Activated CD4-positive, CD25-positive, alpha-beta regulatory T cell treated with anti-CD3 and anti-CD28 coated beads, Interleukin-2, amount 50 U/mL, for 72 hours (primary cell): ENCODE measurements at places on chromosomes 4 and X.
A peak's percentile ranks its signal among the peaks of the same experiment; 100 is the strongest.

- no peak for DNase-seq
Measured at GRCh38 chrX:21656587-21657317, 1.4 kb downstream of the KLHL34 start.

DNA sequence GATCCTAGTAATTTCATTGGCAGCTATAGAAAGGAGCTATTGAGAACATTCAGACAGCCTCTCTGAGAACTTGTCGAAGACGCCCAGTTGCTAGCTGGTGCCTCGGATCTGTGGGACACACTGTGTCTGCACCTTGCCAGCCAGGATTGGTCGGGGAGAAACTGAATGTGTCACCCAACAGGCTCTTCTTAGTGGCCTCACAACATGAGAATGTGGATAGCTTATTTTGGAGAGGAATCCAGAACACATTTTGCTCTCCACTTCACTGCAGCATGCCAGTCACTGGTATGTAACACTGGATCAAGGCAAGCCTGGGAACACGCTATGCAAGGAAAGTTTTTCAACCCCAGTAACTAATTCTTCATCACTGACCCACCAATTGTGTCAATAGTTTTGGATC, 89.5 kb upstream of the TRPC3 start:
- DNase-seq, result no peak

DNA sequence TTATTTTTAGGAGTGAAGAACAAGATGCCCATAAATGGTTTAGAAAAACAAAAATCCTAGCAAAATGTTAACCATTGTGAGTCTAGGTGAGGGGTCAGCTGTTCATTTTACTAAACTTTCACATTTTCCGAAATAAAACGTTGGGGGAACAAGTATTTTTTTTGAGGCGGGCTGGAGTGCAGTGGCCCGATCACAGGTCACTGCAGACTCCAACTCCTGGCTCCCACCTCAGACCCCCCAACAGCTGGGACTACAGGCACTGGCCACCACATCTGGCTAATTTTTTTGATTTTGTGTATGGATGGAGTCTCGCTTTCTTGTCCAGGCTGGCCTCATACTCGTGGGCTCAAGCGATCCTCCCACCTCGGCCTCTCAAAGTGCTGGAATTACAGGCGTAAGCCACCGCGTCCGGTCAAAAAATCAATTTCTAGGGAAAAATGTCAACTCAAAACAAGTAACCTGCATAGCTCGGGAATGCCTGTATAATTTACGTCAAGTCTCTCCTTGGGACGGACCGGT, 742 bp upstream of the TAF1 start:
- DNase-seq, result no peak

DNA sequence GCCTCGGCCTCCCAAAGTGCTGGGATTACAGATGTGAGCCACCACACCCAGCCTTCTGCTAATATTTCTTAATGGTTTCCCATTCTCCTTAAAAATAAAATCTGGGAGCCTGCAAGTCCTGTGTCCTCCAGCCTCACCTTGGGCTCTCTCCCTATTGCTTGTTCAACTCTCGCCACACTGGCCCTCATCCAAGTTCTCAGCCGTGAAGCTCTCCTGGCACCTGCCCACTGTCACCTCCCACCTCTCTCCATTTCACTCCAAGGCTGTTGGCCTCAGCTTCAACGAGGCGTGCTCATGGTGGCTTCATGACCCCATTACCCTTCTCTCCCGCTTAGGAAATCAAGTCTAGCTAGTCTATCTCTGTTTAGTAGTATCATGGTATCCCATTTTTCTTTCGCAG, 9.5 kb upstream of the ETNPPL start:
- no peak for DNase-seq

- DNase-seq, result no peak
Measured at GRCh38 chrX:2910109-2910508, 19.0 kb downstream of the ARSD start.

GRCh38 chrX:68286076-68286475, 147.2 kb downstream of the OPHN1 start:
- no peak for DNase-seq

- no peak for DNase-seq
Measured at GRCh38 chr4:26779674-26780073, 81.0 kb upstream of the STIM2 start.

- DNase-seq, result no peak
Measured at GRCh38 chrX:18620349-18620748, 51.6 kb downstream of the RS1 start.

- DNase-seq, result no peak
Measured at GRCh38 chrX:154529206-154529612, 13.2 kb upstream of the FAM3A start.

- DNase-seq, result no peak
Measured at GRCh38 chr4:152983221-152983620, 47.1 kb downstream of the FHDC1 start.

DNA sequence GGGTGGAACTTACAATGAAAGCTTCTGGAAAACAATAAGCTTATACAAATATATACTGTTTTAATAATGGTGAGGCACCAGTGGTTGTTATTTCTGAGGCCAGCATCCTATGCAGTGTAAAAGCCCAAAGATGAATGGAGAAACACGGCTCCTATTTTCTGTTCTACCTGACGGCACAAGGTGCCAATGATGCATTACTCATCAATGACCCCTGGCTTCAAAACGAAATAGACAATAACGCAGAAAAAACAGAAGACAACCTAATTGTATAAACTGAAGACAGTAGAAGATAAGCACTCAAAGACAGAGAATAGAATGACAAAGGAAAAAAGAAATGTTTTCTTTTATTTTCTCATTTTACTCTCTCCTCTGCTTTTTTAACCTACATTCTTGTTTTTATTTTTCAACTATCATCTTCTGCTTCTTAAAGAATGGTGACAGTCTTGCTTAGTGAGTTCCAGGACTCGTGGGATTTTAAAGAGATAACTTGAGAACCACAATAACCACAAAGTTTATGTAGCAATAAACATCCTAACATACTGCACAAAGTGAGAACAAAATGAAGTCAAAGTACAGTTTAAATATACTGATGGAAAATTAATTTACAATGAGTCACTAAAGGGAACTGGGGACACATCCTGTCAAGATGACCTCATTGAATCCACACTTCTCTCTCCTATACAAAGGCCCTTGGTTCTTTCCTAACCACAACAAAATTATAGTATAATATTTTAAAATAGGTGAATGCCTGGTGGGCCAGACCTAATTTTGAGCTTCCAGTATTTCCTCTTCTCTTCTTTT, 169.8 kb downstream of the BTC start:
- DNase-seq, result no peak

- no peak for DNase-seq
Measured at GRCh38 chr4:121726642-121727268, 30.0 kb upstream of the ANXA5 start.

DNA sequence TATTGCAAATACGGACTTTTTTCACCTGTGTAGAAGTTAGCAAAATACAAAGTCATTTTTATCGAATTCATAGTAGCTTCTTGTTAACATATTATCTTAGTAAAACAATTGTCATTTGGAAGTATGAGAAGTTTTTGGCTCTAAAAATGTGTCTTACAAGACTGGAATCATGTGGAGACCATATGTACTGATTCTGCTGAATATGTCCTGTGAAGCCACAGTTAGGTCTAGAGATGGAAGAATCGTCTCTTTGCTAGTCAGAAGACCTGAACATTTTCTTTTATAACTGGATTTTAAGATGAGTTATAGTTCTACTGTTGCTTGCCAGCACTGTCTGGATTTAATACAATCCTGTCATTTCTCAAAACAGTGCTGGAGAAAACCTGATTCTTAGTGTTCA, 29.0 kb downstream of the TMEM165 start:
- DNase-seq, result no peak

GRCh38 chr4:118741301-118741855, 56.2 kb downstream of the METTL14 start:
- no peak for DNase-seq

DNA sequence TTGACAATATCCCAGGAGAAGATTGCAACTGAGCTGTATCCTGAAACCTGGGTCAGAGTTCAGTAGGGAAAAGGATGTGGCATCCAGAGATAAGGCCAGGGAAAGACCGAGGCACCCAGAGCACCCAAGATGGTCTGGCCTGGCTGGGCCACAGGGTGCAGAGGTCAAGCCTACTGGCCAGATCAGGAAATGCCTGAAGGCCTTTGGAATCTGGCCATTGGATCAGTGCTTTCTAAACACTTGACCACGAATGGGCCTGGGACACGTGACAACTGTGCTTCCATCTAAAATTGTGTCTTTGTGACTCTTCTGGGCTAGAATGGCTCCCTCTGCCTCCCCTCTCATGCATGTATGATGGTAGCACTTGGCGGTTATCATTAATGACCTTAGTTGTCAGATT, 316.9 kb downstream of the EVC2 start:
- DNase-seq, result no peak

- DNase-seq, result no peak
Measured at GRCh38 chr4:118177126-118177525, 142.8 kb downstream of the NDST3 start.

- no peak for DNase-seq
Measured at GRCh38 chr4:152894673-152895072, 41.5 kb upstream of the FHDC1 start.

DNA sequence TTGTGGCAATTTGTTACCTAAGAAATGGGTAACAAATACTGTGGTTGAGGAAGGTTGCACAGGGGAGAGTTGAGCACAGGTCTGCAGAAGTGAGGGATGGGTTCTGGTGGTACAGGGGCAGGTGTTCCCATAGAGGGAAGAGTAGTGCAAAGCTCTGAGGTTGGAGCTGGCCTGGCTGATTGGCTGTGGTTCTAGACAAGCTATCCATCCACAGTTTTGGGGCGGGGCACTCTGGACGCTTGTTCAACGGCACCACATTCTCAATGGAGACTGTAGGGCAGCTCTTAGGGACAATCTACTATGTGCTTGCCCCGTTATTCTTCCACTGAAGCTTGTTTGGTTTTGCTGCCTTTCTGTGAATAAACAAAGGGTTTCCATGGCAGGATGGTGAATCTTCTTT, 35.4 kb downstream of the NAT8L start:
- no peak for DNase-seq

- no peak for DNase-seq
Measured at GRCh38 chrX:153848325-153848724, 18.0 kb upstream of the PDZD4 start.

DNA sequence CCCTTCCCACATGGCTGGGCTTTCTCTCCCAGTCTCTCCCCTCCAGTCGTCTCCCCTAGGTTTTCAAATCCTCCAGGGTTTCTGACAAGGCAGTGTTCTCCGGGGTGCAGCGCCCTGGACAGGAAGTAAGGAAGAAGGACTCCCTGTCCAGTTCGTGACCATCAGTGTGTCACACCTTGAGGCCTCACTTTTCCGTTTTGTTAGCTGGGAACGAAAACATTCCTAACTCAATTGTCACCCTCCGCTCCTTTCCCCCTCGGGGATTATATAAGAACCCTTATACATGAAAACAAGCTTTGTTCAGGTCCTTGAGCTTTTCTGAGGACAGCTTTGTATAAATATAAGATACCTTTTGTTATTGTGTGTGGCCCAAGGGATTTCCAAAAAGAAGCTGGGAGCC, 92.1 kb downstream of the KDR start:
- no peak for DNase-seq

GRCh38 chr4:57764856-57765255, 654.7 kb upstream of the IGFBP7 start:
- DNase-seq, result no peak

- DNase-seq, result no peak
Measured at GRCh38 chrX:67351411-67351810, 192.4 kb upstream of the AR start.

- peak; percentile 23 for DNase-seq
Measured at GRCh38 chr4:1472911-1473518, 66.8 kb upstream of the NKX1-1 start.

DNA sequence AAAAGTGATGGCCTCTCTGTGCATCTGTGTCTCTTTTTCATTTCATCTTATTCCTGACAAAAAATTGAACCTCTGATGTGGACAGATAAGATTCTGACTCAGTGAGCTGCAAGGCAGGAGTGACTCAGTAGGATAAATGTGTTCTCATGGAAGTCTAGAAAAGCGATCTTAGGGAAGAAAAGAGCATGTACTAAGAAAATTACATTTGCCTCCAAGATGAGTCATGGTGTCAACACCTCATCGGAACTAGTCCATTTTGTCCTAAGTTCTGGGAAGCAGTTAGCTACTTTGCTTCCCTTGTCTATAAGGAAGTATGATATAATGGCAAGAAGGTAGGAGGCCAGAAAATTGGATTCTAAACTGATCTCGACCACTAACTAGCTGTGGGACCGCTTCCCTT, 83.5 kb upstream of the AFF2 start:
- DNase-seq, result no peak

DNA sequence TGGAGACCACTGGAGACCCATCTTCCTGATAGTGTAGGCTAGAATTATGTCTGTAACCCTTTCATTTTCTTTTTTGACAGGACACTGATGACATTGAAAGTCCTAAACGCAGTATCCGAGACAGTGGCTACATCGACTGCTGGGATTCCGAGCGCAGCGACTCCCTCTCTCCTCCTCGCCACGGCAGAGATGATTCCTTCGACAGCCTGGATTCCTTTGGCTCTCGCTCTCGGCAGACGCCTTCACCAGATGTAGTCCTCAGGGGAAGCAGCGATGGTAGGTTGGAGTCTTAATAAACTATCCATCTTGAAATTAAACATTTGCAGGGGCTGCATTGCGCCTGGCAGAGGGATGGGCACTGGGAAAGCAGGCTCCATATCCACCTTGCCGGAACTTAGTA, 75.4 kb downstream of the LIMCH1 start:
- DNase-seq, result no peak

DNA sequence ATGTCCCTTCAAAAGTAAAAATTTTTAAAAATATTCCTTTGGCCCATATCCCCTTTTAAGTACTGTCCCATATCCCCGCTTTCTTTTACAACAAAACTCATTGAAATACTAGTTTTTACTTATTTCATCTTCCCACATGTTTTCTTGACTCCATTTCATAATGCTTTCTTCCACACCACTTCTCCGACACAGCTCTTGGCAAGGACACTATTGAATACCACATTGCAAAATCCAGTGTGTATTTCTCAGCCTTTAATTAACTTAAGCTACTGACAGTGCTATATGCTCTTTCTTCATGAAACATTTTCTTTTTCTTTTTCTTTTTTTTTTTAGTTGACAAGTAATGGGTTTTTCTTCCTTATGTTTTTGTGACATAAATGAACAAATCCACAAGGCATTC, 28.8 kb downstream of the PRDM8 start:
- DNase-seq, result no peak

- no peak for DNase-seq
Measured at GRCh38 chr4:15451866-15452765, 17.6 kb upstream of the CC2D2A start.

GRCh38 chrX:2325076-2325784, 175.5 kb downstream of the DHRSX start:
- DNase-seq, result peak; percentile 45

DNA sequence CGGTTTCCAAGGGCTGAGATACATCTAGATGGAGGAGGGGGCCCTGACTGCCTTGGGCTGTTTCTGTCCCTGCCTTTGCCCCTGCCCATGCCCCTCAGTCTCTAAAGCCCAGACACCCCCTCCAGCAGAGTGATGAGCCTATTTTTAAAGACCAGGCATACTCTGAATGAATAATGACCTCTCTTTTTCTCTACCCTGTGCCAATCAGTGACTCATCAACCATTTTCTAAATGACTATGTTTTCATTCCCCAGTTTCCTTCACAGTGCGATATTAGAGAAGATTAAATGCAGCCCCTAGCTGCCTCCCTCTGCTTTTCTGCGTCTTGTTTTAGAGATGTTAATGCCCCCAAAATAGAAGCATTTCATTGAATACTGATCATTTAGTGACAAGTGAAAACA, 15.5 kb upstream of the NHS start:
- DNase-seq, result no peak

- no peak for DNase-seq
Measured at GRCh38 chrX:153366119-153366518, 32.2 kb downstream of the ZNF275 start.
